ENCODE measurements at places on chromosomes 2 and 18.

DNA sequence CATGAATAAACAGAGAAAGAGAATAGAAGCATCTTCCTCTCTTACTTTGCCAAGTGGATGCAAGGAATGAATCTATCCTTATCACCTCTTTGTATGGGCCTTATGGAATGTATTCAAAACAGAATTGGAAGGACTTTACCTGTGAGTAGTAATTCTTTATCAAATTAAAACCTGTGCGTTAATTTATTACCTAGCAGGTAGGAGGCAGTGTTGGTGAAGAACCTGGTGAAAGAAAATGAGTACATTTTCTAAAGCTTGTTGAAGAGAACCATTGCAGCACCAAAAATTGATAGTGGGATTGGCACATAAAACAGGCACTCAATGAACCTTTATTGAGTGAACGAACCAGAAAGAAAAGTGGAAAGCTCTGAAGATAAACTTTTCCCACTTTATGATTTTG, 1302.1 kb upstream of the CELF4 start:
- no peak for DNase-seq

DNA sequence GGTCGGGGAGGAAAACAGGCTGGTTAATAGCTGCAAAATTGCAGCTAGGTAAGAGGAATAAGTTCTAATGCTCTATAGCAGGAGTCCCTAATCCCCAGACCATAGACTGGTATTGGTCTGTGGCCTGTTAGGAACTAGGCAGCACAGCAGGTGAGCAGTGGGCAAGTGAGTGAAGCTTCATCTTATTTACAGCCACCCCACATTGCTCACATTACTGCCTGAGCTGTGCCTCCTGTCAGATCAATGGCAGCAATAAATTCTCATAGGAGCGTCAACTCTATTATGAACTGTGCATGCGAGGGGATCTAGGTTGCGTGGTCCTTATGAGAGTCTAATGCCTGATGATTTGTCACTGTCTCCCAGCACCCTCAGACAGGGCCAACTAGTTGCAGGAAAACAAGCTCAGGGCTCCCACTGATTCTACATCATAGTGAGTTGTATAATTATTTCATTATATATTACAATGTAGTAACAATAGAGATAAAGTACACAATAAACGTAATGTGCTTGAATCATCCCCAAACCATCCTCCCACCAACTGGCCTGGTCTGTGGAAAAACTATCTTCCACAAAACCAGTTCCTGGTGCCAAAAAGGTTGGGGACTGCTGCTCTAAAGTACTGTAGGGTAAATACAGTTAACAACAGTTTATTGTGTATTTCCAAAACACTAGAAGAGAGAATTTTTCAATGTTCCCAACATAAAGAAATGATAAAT, 91.7 kb upstream of the TFCP2L1 start:
- no peak for DNase-seq

GRCh38 chr18:28189400-28190239, 12.7 kb upstream of the CDH2 start:
- DNase-seq = no peak

DNA sequence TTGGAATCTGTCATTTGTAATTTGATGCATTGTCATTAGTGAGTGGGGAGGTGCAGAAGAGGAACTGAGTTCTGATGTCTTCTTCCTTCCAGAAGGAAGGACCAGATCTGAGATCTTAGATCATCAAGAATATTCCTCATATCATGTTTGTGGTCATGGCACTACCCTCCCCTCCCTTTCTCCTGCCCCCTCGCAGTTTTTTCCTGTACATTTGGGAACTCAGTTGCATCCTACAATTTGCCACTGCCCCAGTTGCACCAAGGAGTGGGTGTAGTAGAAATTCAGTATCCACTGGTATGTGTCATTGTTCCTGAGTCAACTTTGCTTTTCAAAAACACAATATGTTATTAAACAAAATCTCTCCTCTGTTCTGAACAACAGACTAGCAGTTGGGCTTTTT, 26.6 kb upstream of the ACVR1 start:
- DNase-seq = no peak

DNA sequence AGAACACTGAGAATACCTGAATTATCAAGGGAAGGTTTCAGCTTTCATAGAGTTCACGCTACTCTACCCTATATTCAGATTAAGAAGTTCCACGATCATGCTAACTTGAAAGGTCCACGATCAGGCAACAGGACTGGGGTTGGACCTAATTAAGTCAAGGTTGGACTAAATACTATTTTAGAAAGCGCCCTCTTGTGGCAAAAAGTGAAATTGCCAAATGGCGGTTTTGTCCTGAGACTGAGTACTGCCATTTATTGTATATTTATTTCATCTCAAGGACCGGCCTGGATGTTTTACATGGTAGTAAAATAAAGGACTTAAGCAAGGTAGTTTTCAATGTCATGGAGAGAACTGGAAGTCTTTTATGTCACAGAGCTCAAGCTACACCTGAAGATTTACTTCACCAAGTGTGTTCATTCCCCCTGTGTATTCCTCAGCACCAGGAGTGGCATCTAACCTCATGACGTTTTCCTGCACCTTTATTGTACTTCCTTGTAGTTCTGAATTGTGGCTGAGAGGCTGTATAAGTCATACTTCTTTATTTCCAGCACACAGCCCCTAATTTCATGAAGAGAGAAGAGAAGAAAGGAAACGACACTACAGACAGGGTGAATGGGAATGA, 56.8 kb downstream of the SRD5A2 start:
- peak; percentile 49 for DNase-seq

DNA sequence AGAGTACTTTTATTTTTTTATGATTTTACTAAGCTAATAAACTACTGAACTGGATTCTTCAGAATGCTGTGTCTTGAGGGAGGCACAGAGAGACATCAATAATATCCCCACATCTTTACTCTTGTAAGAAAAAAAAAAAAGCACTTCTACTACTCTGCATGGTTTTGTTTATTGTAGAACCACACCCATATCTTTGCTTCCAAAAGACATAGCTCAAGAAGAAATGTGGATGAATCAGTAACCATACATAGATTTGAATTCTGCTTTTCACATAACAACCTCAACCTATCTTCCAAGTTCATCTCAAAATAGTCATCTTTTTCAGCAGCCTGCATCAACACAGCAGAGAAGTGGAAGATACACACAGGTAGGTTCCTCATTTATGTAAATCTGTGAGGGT, 12.2 kb upstream of the COL5A2 start:
- no peak for DNase-seq

DNA sequence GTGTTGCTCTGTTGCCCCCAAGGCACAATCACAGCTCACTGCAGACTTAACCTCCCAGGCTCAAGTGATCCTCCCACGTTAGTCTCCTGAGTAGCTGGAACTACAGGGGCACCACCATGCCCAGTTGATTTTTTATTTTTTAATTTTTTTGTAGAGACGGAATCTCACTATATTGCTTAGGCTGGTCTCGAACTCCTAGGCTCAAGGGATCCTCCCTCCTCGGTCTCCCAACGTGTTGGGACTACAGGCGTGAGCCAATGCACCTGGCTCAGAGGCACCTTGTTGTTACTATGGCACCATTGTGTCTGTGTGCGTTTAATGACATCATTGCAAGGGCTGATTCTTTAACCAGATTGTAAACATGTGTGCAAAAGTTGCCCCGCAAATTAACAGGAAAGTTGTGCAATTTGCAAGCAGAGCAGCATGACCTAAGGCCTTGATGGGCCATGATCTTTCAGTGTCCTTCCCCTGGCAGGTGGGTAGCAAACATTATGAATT, 22.6 kb downstream of the TCF23 start:
- no peak for DNase-seq

GRCh38 chr2:74571058-74571457, 16.5 kb downstream of the DOK1 start:
- no peak for DNase-seq

DNA sequence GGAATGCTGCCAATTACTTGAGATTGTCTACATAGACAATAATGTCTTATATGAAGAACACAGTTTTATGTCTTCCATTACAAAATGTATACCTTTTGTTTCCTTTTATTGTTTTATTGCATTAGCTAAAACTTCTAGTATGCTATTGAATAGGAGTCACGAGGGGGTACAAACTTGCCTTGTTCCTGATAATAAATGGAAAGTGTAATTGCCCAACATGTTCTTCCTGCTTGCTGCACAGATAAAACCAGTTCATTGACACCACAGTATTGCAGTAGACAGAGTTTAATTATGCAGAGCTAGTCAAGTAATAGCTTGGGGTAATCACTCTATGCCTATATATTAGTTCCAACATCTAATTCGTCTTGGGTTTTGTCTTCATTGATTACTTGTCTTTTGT, 1276.2 kb upstream of the NRXN1 start:
- no peak for DNase-seq
